Activated naive CD4-positive, alpha-beta T cell (primary cell): ENCODE measurements at places on chromosomes 6 and 20.

GRCh38 chr20:19811231-19811630, 53.2 kb downstream of the RIN2 start:
- no peak for DNase-seq

DNA sequence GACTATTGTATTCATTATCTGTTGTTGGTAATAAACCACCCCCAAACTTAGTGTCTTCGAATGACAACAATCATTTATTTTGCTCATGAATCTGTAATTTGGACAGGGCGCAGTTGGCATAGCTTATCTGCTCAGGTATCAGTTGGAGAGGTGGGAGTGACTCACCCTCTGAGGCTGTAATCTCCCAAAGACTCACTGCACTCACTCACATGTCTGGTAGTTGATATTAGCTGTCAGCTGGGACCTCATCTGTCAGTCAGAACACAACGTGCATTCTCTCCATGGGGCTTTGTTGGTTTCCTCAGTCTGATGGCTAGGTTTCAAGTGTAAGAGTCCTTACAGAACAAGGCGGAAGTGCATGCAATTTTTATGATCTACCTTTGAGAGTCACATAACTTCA, 219.0 kb upstream of the PRND start:
- no peak for DNase-seq

DNA sequence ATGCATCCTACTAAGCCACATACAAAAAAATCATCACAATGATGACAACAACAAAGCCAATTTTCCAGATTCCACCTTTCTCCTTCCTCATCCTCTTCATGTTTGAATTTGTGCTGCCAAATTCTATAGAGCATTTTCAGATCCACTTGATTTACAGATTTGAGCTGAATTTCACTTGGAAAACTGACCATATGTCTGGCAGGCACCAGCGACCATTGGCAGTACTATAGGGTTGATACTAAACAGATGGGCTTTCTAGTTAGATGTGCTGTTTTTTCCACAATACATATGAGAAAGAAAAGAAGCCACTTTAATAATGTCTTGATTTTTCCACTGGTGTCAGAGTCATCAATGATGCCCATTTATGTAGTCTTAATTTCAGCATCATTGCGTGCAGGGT, 127.0 kb downstream of the PHACTR3 start:
- no peak for DNase-seq

- DNase-seq, result no peak
Measured at GRCh38 chr6:98808541-98809210, 25.7 kb upstream of the POU3F2 start.

DNA sequence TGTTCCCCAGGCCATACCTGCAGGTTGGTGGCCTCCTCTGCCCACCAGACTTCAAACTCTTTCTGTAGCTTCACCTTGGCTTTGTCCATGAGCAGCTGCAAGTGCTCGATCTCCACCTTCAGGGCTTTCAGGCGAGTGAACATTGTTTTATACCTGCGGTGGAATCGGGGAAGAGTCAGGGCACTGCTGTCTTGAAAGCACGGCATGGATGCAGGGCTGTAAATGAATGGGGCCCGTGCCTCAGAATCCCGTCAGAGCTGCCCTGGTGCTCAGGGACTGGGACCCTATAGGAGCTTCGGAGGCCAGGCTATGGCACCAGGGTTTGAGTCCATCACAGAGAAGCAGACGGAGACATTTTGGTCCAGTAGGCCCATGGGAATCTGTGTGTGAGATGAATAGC, 37.9 kb upstream of the KCNK16 start:
- DNase-seq, result no peak

DNA sequence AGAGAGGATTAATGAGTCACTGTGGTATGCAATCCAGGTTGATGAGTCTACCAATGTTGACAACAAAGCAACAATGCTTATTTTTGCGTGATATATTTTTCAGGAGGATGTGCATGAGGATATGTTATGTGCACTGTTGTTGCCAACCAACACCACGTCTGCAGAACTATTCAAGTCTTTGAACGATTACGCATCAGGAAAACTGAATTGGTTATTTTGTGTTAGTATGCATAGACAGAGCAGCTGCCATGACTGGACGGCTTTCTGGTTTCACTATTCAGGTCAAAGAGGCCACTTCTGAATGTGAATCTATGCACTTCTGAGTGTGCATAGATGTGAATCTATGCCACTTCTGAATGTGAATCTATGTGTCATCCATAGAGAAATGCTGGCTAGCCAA, 134.0 kb upstream of the GRIK2 start:
- DNase-seq, result no peak

DNA sequence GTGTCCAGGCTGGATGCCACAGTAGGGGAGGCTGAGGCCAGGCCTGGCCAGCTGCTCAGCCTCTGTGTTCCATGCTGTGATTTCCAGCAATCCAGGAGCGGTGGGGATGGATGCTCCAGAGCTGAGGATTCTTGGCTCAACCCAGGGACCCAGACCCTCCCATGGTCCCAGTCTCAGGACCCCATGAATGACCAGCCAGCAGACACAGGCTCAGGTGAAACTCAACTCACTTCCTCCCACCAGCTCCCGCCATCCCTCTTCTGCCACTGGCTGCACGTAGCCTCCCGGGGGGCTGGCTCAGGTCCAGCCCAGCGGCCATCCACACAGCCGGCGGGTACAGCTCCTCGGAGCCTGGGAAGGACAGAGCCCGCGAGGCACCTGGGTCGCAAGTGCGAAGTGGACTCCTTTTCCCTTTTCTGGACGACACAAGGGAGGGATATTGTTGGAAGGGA, 54.5 kb upstream of the DACT2 start:
- no peak for DNase-seq

DNA sequence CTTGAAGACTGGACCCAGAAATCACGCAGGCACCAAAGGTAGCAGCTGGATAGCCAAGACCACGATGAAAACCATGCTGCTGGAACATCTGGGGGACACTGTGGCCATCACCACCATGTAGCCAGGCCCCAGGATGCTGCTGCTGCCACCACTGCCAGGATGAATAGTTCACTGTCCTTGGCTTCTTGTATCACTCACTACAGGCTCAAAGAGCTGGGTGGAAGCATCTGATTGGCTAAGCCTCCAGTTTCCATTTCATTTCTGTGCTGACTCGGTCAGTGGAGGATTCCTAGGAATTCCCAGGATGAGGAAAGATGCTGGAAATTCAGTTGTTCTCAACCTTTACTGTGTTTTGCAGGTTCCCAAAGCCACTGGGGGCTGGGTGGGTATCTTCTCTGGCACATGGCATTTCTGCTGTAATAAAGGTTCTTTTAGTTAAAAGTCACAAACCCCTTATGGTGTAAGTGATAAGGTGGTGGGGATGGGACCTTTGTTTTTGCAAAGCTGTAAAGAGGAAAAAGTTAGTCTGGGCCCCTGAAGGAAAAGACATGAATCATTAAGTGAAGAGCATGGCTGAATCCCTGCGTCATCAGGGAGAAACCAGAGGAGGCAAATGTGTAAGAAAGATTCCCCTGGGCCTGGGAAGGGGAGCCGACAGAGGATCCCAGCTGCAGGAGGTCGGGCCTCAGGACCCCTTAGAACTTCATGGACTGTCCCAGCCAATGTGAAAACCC, 75.6 kb upstream of the RNF24 start:
- no peak for DNase-seq

GRCh38 chr20:10532361-10532760, 97.3 kb downstream of the SLX4IP start:
- DNase-seq, result no peak

DNA sequence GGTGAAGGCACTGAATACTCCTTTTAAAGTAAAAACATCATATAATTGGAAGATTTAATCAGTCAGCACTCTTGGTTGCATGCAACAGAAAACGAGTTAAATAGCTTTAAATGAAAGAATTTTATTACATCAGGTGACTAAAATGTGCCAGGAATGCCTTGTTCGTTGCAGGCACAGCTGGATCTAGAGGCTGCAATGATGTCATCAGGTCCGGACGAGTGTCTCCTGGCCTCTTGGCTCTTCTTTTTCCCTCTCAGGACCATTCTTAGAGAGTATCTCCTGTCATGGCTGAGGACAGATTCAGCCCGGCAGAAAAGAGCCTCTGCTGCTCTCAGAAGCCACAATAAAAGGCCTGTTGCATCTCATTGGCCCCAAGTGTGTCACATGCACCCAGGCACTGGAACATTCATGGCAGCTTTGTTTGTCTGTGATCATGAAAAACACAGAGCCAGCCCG, 510.7 kb upstream of the SULF2 start:
- no peak for DNase-seq

DNA sequence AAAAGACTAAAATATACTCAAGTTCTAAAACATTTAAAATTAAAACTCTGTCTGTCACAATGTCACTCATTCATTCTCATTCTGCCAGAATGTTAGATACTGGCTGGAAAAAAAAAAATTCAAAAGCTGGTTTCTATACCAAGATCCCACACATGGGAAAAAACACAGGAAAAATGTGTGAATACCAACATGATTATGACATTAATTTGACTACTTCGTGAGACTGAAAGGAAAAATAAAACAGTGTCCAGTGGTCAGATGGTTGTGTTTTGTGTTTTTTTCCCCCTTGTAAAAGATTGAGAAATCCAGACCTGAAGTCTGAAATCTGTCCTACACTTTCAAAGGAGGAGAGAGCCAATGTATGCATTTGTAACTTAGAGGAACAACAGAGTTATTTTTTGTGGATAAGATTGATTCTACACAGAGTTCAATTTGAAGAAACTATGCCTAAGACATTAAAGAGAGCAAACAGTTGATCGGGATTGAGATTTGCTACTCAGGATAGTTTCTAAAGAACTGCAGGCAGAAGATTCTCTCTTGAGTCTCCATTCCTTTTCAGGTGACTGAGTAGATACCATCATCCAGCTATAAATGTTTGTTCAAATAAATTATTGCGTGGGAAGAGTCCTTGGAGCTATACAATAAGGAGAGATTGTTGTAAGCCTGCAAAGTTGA, 39.2 kb upstream of the TXLNB start:
- DNase-seq, result no peak
